ENCODE measurements at places on chromosomes 1 and 21.

- no peak for DNase-seq
Measured at GRCh38 chr1:108722292-108722691, 9.6 kb downstream of the FNDC7 start.

GRCh38 chr1:5297180-5297885 lies 642.9 kb downstream of the AJAP1 start:
- DNase-seq: no peak

GRCh38 chr1:11316701-11317100 lies 43.7 kb downstream of the UBIAD1 start:
- no peak for DNase-seq

GRCh38 chr21:43311301-43311817 lies 115.6 kb downstream of the SIK1 start:
- DNase-seq: no peak

GRCh38 chr1:46053734-46054133 lies 78.7 kb downstream of the PIK3R3 start:
- no peak for DNase-seq

GRCh38 chr21:31132574-31133242 lies 94.4 kb upstream of the KRTAP19-8 start:
- no peak for DNase-seq

GRCh38 chr1:205600085-205600484 lies 31.7 kb downstream of the ELK4 start:
- no peak for DNase-seq

- DNase-seq: no peak
Measured at GRCh38 chr1:230280906-230281413, 145.2 kb downstream of the PGBD5 start.

GRCh38 chr1:211896958-211897357 lies 66.4 kb upstream of the LPGAT1 start:
- no peak for DNase-seq

DNA sequence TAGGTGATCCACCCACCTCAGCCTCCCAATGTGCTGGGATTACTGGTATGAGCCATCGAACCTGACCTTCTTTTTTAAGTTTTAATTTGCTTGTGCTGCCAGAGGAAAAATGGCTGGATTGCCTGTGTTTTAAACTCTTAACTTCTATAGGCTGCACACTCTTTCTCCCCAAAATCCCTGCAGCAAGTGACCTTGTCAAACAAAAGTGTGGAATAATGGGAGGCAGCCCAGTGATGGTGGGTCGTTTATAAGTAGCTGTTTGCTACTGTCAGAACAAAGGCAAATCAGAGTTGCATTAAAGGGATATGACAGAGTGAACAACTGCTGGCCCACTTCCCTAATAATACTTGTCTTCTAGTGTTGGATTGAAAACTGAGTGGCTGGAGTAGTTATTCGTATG lies 74.2 kb downstream of the ADGRL2 start:
- DNase-seq: no peak
